ENCODE measurements at places on chromosomes 7 and 10.

DNA sequence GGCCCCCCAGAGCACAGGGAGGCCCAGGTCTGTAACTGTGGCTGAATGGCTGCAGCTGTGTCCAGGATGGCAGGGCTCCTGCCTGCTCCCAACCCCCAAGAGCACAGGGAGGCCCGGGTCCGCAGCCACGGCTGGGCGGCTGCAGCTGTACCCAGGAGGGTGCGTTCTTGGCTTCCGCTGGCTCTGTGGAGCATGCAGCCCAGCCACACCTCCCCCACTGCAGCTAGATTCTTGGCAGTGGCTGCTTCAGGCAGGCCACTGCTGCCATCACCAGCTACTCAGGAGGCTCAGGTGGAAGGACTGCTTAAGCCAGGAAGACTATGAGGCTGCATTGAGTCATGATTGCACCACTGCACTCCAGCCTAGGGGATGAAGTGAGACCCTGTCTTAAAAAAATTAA lies 27.9 kb downstream of the C7orf25 start:
- DNase-seq = no peak

- DNase-seq = no peak
Measured at GRCh38 chr10:26213157-26213800, 3.3 kb upstream of the GAD2 start.

- DNase-seq = no peak
Measured at GRCh38 chr7:93945756-93946535, 24.4 kb downstream of the GNG11 start.

GRCh38 chr10:25768167-25768566 lies 165.9 kb upstream of the MYO3A start:
- no peak for DNase-seq

- DNase-seq = no peak
Measured at GRCh38 chr7:159177284-159177953, 32.8 kb upstream of the VIPR2 start.

DNA sequence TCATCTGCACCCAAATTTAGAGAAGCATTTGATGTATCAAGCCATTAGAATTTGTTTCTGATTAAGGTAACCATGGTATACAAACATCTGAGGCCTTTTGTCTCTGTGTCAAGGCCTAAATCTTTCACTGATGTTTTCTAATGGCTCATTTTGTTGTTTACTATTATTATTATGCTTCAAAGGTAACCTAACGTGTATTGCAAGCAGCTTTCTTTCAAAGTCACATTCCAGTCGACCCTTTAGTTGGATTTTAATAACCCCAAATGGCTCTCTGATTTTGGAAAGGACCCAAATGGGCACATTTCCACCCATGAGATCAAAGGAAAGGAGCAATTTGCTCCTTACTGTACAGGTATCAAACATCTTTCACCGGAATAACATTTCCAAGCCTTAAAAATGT lies 46.7 kb upstream of the WNT16 start:
- DNase-seq = no peak

DNA sequence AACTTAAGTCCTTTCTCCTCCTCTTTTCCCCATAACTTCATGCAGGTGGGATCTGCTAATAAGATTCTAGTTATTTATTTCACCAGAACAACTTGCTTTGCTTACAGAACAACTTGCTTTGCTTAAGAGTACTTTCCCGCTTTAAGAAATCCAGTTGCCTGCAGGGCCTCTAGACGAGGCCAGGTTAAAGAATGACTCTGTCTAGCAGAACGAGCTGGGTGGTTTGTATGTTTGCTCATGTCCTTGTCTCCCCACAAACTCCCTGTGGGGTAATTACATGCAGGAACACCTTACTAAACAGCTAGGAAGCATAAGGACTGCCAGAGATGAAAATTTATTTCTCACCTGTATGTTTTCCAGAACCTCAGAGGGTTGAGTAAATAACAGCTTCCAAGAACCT lies 8.8 kb upstream of the FZD8 start:
- no peak for DNase-seq

- DNase-seq = no peak
Measured at GRCh38 chr7:877312-878232, 1.2 kb downstream of the GET4 start.

DNA sequence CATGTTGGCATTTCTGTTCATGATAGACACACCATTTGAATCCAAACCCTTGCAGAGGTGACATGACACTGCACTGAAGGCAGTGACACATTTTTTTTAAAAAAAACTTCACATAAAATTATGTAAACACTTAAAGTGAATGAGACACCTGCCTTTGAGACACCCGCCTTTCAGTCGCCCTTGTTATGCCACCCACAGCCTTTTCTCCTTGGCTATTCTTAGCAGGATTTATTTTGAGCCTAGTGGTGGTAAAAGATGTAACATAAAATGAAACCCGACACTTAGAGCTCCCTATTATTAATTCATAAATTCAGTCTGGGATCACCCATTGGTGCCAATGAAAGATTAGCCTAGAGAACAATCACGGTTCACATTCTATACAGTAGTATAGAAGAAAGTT lies 161.3 kb downstream of the DYNC1I1 start:
- no peak for DNase-seq

DNA sequence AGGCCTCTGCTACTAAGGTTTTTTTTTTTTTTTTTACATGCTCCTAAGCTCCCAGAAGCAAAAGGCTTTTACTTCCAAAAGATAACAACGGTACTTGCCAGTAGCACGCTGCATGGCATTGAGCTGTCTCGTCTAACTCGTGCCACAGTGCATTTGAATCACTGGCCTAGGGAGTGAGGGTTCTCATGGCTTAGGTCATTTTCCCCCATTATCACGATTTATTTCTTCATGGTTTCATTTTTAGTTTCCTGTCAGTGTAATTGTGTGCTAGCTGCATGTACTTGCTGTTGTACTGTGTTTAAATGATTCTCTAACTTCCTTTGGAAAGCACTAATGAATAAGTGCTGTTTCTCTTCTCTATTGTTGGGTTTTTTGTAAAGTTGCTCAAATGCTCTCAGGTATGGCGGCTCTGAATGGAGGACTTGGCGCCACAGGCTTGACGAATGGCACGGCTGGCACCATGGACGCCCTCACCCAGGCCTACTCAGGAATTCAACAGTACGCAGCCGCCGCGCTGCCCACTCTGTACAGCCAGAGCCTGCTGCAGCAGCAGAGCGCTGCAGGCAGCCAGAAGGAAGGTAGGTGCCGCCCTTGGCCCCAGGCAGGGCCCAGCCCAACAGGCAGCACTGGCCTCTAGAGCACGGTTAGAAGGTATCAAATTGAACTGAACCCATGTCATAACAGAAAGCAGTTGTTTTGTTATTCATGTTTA lies 290.5 kb downstream of the USP6NL start:
- DNase-seq = no peak

GRCh38 chr7:92709912-92710311 lies 119.7 kb upstream of the FAM133B start:
- DNase-seq = no peak

GRCh38 chr7:73701357-73701995 lies 18.0 kb downstream of the STX1A start:
- DNase-seq = no peak

DNA sequence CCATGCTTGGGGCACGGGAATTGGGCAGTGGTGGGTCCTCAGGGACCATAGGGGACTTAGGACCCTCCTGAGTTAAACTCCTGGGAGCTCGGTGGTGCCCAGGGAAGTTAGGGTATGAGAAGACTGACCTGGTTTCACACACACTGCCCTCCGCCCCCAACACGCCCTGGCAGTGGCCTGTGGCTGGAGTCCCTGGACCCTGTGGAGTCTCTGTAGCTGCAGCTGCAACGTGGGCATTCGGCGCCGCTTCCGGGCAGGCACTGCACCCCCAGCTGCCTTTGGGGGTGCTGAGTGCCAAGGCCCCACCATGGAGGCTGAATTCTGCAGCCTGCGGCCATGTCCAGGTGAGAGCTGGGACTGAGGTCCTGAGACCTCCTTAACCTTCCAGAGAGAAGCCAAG lies 29.9 kb upstream of the ZNF862 start:
- DNase-seq = no peak

- DNase-seq = no peak
Measured at GRCh38 chr10:69663369-69663947, 33.4 kb downstream of the FAM241B start.

DNA sequence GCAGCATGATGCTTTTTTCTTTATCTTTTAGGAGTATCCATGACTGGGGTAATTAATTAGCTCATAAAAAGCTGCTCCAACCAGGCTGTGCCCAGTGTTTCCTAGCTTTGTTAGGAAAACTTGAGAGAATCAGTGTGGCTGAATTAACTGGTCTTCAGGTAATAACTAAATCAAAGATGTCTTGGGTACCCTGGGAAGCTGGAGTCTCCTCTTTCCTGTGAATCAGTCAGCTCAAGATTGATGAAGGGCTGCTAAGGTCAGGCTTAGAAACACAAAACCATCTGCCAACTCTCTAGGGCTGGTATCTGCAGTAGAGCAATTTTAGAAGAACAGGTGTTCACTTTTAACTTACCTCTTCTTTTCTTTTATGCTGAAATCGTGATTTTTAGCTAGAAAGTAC lies 21.4 kb upstream of the ATOH7 start:
- DNase-seq = no peak

DNA sequence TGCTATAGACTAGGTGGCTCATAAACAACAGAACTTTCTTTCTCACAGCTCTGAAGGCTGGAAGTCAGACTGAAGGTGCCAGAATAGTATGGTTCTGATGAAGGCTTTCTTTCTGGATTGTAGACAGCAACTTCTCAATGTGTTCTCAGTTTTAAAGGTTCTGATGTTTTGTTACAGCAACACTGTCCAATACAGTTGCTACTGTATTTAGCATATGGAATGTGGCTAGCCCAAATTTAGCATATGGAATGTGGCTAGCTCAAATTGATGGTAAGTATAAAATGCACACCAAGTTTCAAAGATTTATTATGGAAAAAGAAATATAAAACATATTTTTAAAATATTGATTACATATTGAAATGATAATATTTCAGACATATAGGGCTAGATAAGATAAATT lies 145.3 kb downstream of the MBL2 start:
- DNase-seq = no peak

- DNase-seq = no peak
Measured at GRCh38 chr7:101386558-101387231, 24.0 kb downstream of the COL26A1 start.

DNA sequence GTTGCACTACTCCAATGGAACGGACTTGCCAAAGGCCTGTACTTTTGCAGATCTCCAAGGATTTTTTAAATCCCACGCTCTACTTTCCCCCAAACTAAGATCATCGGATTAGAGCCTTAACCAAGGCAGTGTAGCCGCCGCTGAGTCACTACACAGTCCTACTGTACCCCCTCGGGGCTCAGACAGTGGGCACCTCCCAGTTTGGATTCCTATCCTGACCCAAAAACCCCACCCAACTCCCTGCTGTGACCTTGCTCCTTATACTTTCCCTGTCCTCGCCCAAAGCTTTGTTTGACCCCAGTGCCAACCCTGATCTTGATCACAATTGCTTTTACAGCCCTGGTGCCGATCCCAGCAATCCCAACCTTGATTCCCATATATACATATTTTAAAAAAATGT lies 17.5 kb upstream of the PLAU start:
- DNase-seq = no peak

DNA sequence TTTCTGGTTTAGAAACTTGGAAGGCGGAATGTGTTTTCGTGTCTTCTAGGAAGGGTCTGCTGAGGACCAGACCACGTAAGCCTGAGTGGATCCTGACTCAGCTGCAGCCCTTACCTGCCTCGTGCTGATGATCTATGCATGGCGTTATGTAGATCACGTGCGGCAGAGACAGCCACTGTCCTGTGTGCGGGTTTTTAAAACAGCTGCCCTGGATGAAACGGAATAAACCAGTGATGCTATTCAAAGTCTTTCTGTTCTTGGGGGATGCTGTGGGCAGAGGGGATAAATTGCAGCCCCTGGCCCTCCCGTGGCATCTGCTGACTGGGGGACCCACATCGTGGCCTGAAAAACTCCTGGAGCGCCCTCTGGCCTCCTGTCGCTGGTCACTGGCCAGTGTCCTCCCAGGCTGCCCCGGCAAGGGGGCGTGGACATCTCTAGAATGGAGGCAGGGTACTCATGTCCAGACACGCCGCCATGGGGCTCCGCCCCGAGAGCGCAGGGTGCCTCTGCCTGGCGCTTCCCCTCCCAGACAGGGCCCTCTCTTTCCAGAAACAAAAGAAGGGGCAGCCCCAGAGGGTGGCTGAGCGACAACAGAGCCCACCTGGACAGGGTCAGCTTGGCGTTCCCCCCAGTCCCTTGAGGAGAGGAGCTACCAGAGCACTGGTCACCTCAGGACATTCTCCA lies 13.2 kb downstream of the ALKBH4 start:
- no peak for DNase-seq

GRCh38 chr7:1975179-1975578 lies 257.6 kb downstream of the MAD1L1 start:
- DNase-seq = no peak

DNA sequence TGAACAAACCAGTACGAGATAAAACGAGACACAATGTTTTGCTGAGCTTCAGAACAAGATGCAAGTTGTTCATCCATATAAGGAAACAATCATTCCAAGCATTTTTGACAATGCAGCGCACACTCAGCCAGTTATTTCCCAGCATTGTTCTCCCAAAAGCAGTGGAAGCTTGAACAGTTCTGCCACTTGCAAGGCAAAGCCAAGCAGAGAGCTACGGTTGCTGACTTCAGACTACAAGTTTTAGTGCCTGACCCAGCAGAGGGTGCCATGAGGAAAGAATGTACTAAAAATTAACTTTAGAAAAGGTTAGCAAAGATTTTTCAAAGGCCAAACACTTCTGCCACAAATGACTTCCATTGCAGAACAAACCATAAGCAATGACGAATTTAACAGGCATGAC lies 152.5 kb downstream of the SLC25A13 start:
- no peak for DNase-seq

- DNase-seq = no peak
Measured at GRCh38 chr10:21057989-21058388, 160.9 kb upstream of the NEBL start.

- no peak for DNase-seq
Measured at GRCh38 chr7:29296421-29296820, 101.8 kb downstream of the CHN2 start.

- no peak for DNase-seq
Measured at GRCh38 chr10:67549390-67549789, 146.6 kb downstream of the CTNNA3 start.

DNA sequence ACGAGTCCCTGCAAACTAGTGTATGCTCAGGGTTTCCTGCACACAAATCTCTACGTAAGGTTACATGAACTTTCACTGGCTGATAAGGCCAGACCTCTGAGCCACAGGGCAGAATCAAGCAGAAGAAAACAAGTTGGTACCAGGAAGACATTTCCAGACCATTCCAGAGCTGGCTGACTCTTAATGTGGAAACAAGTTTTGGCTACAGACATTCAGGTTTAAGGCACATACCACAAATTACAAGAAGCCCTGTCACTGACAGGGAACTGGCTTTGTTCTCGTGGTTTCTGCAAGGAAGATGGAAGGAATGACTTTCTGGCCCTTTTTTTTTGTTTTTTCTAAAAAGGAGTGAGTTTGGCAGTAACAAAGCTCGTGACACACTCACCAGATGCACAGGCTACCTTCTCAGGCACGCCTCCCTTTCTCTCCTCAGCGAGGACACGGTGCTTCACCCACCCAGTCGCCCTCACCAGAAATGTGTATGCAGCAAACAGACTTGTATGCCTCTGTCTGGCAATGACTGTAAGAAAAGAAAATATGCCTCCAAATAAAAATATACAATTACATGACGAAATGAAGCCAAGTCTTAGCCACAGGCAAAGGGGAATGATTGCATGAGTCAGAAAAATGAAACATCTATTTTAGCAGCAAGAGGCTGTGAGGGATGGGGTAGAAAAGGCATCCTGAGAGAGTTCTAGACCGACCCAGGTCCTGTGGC lies 22.6 kb downstream of the PLAC9 start:
- no peak for DNase-seq

- DNase-seq = no peak
Measured at GRCh38 chr7:76292213-76292573, 10.3 kb upstream of the HSPB1 start.
